Peyer's patch (tissue), 4 donors: ENCODE measurements at places on chromosomes 6 and 20. TPM values are rescaled to one million over a fixed set of nuclear protein-coding genes. Genes with fewer than 3 reads are reported as not detected.

DNA sequence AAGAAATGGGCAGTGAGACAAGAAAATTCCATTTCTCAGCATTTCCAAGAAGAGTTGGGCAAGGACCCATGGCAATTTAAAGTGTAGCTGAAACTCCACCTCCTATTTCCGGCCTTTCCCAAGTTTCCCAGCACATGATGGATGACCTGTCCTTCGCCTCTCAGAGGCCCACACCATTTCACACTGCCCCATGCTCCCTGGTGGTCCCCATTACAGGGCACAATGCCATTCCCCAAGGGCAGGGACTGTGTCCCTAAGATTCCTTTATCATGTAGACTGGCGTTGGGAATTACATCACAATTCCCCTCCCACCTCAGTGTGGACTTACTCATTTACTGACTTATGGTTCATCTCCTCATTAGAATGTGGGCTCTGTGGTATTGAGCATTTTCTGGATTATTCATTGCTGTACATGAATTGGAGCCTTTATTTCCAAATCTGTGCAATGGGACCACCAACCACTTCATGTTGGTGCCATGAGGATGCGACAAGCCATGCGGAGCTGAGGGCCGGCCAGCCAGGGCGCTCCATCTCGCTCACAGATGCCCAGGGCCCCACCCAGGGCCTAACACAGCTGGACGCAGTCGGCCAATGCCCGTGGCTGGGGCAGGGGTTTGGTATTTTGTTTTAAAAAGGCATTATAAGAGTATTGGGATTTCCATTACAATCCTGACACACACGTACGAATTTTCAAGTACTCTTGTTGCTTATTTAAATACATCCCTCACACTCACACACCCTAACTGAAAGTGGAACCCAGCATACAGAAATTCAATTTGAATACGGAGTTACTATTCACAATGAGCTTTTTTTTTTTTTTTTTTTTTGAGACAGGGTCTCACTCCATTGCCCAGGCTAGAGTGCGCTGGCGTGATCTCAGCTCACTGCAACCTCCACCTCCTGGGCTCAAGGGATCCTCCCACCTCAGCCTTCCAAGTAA, 5.4 kb downstream of the ACSS1 start:
- no peak overlapping the region for H3K4me3 ChIP-seq
- H3K4me1 ChIP-seq: peaks cover 35% of the 10 kb centered on the region
- peak overlapping the region; percentile 66 for H3K27ac ChIP-seq
- peaks cover 11% of the 10 kb centered on the region for H3K36me3 ChIP-seq

GRCh38 chr20:47468290-47469050, 33.2 kb upstream of the NCOA3 start:
- peak overlapping the region; percentile 65 for H3K27ac ChIP-seq
- no peak overlapping the region for H3K4me3 ChIP-seq
- DNase-seq: peak; percentile 75

DNA sequence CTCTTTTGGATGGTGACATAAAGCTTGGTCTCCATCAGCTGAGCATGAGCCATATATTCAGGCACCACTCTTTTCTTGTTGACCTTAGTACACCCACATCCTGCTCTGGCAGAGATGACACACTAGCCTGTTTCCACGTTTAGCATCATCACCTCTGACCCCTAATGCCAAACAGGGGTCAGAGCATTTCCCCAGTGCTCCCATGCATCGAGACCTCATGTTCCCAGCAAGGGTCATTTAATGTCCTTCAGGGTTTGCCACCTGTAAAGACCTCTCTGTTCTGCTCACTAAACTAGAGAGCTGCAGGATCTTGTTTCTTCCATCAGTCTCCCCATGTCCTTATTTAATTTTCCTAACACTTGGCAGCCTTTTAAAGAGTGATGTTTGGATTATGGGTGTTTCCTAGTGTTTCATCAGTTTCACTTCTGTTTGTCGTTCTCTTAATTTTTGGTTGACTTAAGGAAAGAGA, 97.5 kb downstream of the AIG1 start:
- H3K27ac ChIP-seq: no peak overlapping the region
- H3K27me3 ChIP-seq: no peaks in the 10 kb centered on the region
- H3K36me3 ChIP-seq: no peaks in the 10 kb centered on the region
- H3K4me1 ChIP-seq: no peaks in the 10 kb centered on the region

DNA sequence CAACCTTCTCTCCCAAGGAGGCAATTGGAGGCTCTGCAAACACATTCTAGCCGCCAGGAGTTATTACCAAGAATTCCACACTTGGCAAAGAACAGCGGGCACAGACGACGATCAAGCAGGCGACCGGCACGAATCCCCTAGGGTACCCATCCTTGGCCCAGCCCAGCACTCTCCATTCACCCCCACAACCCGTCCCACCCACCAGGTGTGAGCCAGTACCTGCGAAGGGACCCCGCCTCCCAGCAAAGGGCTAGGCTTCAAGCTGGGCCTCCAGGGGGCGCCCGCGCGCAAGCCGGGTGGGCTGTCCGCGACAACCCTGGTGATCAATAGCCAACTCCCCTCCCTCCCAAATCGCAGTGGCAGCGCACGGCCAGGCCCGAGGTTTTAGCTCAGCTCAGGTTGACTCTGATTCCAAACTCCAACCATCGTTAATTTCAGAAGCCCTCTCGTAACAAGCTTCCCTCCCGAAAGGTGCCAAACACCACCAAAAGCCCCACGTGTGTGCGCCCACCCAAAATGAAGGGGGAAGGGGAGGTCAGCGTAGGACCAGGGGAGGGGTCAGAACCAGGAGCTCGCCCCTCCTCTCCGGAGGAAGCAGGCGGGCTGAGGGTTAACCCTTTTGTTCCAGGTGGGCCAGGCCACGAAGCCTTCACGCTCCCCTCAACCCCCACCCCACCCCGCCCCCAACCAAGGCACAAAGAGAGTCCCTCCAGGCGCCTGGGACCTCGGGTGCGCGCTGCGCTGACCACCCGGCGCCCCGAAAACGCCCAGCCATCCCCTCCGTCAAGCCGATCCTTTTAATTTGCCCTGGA, 2.1 kb downstream of the SALL4 start:
- H3K27ac ChIP-seq: no peak overlapping the region
- peaks cover 21% of the 10 kb centered on the region for H3K27me3 ChIP-seq
- DNase-seq: peak; percentile 78
- no peaks in the 10 kb centered on the region for H3K36me3 ChIP-seq
- peak overlapping the region; percentile 29 for H3K4me3 ChIP-seq

DNA sequence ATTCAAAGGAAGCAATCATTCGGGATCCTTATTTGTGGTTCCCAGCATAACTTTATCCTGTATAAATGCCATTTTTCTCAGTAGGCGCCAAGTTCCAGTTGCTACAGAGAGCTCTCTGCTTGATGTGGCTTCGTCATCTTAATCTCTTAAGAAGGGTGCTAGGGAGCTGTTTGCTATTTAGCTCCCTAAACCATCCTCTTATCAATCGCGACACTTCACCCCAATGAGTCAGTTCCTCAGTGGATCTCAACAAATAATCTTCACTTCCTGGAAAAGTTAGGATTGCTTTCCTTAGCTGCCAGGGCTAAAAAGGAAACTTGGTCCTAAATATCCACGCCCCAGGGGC, 1.3 kb upstream of the NKAIN2 start:
- no peaks in the 10 kb centered on the region for H3K27me3 ChIP-seq
- DNase-seq: no peak
- H3K4me1 ChIP-seq: peaks cover 9% of the 10 kb centered on the region
- H3K36me3 ChIP-seq: no peaks in the 10 kb centered on the region

GRCh38 chr6:116992546-116992945, 115.5 kb downstream of the RFX6 start:
- no peak overlapping the region for H3K27ac ChIP-seq
- H3K4me3 ChIP-seq: no peak overlapping the region
- no peaks in the 10 kb centered on the region for H3K4me1 ChIP-seq
- H3K36me3 ChIP-seq: no peaks in the 10 kb centered on the region

DNA sequence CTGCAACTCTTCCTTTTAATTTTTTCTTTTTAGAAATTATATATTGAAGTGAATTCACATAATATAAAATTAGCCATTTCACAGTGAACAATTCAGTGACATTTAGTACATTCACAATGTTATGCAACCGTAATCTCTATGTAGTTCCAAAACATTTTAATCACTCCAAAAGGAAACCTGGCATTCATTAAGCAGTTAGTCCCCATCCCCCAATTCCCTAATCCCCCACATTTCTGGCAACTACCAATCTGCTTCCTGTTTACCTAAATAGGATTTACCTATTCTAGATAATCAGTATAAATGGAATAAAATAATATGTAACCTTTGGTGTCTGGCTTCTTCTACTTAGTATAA, 8.5 kb upstream of the DDX27 start:
- H3K4me3 ChIP-seq: no peak overlapping the region
- no peaks in the 10 kb centered on the region for H3K27me3 ChIP-seq
- H3K4me1 ChIP-seq: no peaks in the 10 kb centered on the region
- no peak for DNase-seq

GRCh38 chr6:166507809-166508564, 78.5 kb downstream of the RAMACL start:
- no peaks in the 10 kb centered on the region for H3K27me3 ChIP-seq
- no peaks in the 10 kb centered on the region for H3K4me1 ChIP-seq
- no peak overlapping the region for H3K27ac ChIP-seq
- peak; percentile 35 for DNase-seq
- H3K4me3 ChIP-seq: no peak overlapping the region

DNA sequence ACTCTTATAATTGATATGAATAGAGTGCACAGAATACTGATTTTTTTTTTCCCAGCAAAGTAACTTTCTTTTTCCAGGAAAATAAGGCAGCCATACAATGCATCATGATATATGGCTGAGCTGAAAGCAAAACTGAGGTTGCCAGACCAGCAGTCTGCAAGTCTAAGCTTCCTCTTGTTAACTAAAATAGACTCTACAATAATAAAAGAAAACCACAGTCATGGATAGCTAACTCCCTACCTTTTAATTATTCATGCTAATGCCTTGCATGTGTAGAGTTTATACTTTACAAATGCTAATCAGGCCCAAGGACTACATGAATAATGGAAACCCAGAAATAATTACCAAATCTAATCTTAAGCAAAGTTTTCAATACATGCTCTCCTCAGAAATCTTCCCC, 47.4 kb downstream of the MAP7 start:
- H3K27ac ChIP-seq: no peak overlapping the region
- DNase-seq: no peak
- H3K36me3 ChIP-seq: no peaks in the 10 kb centered on the region
- no peaks in the 10 kb centered on the region for H3K4me1 ChIP-seq
- H3K27me3 ChIP-seq: no peaks in the 10 kb centered on the region

GRCh38 chr6:22471132-22471690, 98.2 kb upstream of the HDGFL1 start:
- no peak for DNase-seq
- no peaks in the 10 kb centered on the region for H3K27me3 ChIP-seq
- no peaks in the 10 kb centered on the region for H3K4me1 ChIP-seq

GRCh38 chr6:116467096-116467495, 5.9 kb downstream of the CALHM6 start:
- H3K36me3 ChIP-seq: no peaks in the 10 kb centered on the region
- H3K27me3 ChIP-seq: no peaks in the 10 kb centered on the region
- H3K4me1 ChIP-seq: no peaks in the 10 kb centered on the region
- no peak overlapping the region for H3K4me3 ChIP-seq
- H3K27ac ChIP-seq: no peak overlapping the region

GRCh38 chr6:113634352-113635163, 222.6 kb upstream of the MARCKS start:
- H3K36me3 ChIP-seq: no peaks in the 10 kb centered on the region
- no peaks in the 10 kb centered on the region for H3K4me1 ChIP-seq
- no peak overlapping the region for H3K4me3 ChIP-seq
- peak overlapping the region; percentile 67 for H3K27ac ChIP-seq

DNA sequence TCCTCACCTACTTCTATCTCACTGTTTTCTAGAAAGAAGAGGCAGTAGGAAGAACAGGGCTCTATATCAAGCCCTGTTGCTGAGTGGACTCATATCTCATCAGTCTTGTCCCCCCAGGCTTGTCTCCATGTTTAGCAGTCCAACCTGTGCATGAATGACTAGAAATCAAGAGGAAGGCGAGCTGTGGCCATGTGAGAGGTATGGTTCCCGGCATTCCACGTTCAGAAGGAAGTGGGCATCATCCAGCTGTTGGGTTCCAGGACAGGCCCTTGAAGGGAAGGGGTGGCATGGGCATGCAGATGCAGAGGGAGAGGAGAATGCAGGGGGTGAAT, 176.6 kb downstream of the MRPL14 start:
- DNase-seq: peak; percentile 29
- H3K4me1 ChIP-seq: no peaks in the 10 kb centered on the region
- H3K27ac ChIP-seq: no peak overlapping the region
- H3K4me3 ChIP-seq: no peak overlapping the region
- H3K36me3 ChIP-seq: no peaks in the 10 kb centered on the region

DNA sequence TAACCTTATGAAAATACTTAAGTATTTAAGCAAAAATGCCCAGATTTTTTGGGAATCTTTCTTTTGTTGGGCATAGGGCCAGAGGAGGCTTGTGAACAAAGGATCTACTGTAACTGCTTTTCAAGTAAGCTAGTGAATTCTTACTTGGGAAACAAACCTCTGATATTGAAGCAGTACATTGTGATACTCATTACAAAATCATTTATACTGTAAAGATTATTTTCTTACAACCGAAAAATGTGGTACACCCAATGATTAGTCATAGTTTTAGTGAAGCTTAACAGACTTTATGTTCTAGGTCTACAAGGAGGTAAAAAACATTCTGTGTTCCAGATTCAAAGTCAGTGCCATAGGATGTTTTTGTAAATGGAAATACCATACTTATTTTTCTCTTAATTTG, 272.9 kb upstream of the KCNQ5 start:
- no peak overlapping the region for H3K27ac ChIP-seq
- H3K4me3 ChIP-seq: no peak overlapping the region
- no peaks in the 10 kb centered on the region for H3K27me3 ChIP-seq
- H3K4me1 ChIP-seq: no peaks in the 10 kb centered on the region

TOX2 gene
- total RNA-seq: 2.0 TPM

LRRC73 gene
- total RNA-seq: not detected

C6orf47 gene
- 38.7 TPM for total RNA-seq

CRISP1 gene
- not detected for total RNA-seq

RCAN2 gene
- total RNA-seq: 7.0 TPM
